ENCODE measurements at places on chromosomes 7 and 10.

- DNase-seq, result no peak
These were observed 120.7 kb downstream of the SRPK2 start for GRCh38 chr7:105268056-105268455.

DNA sequence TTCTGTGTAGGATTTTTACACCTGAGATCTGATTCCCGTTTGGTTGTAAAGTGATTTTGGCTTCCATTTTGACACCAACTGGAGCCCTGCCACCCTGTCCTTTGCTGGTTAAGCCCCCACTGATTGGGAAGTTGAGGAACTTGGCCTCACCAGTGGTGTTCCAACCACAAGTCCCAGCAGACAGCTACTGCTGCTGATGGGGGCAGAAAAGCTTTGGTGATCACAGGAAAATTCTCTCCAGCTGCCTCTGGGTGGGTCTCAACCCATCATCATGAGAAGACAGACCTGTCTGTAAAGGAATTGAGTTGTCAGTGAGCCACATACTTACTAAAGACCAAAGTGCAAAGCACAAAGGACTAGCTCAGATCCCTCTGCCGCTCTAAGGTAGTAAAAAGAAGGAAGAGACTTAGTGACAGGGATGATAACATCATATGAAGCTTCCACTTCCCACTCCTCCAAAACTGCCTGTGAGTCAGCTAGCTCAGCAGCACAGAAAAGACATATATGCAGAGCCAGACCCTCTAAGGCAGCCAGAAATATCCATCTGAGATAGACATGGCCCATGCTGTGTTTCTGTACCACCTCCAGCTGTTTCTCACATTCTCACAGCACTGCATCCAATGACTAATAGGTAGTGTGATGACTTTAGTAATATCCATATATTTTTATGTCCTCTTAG is 22.4 kb upstream of the LRRC17 start:
- DNase-seq, result no peak

GRCh38 chr7:46786221-46786954 is 795.5 kb downstream of the TNS3 start:
- DNase-seq, result no peak

DNA sequence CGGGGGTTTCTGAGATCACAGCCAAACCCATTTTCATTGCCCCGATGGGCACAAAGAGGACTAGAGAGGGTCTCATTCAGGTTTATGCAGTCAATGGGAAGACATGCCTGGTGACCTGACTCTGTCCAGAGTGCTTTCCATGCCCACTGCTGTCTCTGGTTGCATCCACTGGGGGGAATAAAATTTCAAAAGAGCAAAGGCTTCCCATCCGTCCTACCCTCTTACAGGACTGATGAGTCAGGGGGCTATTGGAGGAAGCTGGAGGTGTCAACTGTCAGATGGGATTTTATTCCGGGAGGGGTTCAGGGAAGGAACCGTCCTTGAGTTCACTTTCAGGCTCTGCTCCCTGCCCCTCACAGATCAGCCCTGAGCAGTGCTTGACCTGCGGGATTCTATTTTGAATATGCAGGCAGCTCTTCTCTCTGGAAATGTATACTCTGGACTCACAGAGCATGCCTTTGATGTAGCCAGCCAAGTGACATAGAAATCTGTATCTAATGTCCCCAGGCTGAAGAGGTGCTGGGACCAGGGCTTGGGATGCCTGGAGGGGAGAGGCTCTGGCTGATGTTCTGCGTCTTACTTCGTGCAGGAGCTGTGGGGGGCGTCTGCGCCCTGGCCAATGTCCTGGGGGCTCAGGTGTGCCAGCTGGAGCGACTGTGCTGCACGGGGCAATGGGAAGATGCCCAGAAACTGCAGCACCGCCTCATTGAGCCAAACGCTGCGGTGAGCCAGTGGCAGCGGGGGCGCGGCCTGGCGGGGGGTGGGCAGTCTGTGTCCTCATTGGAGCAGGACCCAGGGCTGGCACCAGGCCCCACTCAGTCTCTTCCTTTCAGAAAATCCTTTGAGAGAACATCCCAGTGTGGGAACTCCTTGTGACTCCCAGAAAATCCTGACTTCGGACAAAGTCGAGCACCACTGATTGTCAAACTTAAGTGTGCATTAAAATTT is 12.0 kb downstream of the C10orf62 start:
- no peak for DNase-seq

DNA sequence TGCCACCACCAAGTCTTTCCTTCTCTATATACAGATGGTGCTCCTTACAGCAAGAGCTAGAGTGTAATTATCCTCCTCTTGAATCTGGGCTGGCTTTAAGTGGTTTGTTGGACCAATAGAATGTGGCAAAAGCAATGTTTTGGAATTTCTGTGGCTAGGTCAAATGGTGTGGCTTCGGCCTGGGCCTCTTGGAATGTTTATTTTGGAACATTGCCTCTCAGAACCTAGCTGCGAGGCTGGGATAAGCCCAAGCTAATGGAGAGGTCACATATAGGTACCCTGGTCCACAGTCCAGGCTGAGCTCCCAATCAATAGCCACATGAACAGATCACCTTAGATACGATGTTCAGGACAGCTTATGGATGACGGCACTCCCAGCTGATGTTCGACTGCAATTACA is 556.7 kb downstream of the TYW1 start:
- DNase-seq, result no peak

DNA sequence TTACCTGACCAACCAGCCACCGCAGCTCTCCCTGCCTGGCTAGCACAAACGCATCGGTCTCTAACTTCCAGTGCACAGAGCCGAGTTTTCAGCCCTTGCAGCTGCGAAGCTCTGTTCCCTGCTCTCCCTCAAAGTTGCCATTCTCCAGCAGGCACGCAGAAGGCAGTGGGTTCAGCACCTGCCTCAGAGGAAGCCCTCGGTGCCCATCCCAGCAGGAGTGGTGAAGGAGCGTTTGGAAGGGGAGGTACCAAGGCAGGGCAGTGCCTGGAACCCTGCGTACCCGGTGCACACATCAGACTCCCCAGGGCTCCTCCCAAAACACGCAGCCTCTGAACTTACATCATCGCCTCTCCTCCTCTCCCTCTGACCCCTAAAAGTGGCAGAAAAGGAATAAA is 1.7 kb upstream of the STK32C start:
- no peak for DNase-seq

GRCh38 chr10:124088915-124089314 is 4.5 kb downstream of the CHST15 start:
- DNase-seq, result no peak

DNA sequence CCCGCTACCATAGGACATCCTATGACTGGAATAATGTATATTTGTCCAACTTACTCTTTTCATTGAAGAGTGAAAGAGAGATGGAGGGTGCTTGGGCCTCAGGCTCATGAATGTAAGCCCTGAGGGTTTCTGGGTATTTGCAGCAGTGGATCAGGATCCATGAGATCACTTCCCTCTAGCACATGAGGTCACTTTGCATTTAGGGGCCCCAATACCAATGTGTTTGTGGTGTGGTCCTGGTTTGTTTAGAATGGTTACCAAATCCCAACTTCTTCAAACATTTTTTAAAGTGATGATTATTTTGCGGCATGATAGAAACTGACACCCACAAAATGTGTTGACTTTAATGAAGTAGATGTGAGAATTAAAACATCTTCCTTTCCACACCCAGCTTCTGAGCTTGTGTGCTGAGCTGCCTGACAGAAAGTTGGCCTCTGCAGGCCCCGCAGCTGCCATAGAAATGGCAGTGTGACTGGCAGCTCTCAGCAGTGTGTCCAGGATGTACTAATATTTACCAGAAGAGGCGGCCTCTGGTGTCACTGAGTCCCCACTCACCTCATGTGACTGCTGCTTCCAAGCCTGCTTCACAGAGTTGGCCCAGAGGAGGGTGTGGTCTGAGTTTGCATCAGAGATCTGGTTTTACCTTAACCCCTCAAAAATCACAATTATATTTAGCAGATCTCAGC is 447.6 kb upstream of the NPVF start:
- DNase-seq, result no peak

GRCh38 chr10:25552283-25552919 is 377.6 kb downstream of the GPR158 start:
- DNase-seq, result no peak

- DNase-seq, result no peak
These were observed 3.5 kb downstream of the COBL start for GRCh38 chr7:51312951-51313737.

- peak; percentile 56 for DNase-seq
These were observed 804 bp downstream of the C10orf95 start for GRCh38 chr10:102450374-102451104.

- no peak for DNase-seq
These were observed 49.3 kb downstream of the CFAP46 start for GRCh38 chr10:132893090-132893489.

GRCh38 chr10:48609441-48609840 is 4.6 kb upstream of the ARHGAP22 start:
- no peak for DNase-seq

- no peak for DNase-seq
These were observed 163.1 kb upstream of the NPVF start for GRCh38 chr7:25391295-25391861.

DNA sequence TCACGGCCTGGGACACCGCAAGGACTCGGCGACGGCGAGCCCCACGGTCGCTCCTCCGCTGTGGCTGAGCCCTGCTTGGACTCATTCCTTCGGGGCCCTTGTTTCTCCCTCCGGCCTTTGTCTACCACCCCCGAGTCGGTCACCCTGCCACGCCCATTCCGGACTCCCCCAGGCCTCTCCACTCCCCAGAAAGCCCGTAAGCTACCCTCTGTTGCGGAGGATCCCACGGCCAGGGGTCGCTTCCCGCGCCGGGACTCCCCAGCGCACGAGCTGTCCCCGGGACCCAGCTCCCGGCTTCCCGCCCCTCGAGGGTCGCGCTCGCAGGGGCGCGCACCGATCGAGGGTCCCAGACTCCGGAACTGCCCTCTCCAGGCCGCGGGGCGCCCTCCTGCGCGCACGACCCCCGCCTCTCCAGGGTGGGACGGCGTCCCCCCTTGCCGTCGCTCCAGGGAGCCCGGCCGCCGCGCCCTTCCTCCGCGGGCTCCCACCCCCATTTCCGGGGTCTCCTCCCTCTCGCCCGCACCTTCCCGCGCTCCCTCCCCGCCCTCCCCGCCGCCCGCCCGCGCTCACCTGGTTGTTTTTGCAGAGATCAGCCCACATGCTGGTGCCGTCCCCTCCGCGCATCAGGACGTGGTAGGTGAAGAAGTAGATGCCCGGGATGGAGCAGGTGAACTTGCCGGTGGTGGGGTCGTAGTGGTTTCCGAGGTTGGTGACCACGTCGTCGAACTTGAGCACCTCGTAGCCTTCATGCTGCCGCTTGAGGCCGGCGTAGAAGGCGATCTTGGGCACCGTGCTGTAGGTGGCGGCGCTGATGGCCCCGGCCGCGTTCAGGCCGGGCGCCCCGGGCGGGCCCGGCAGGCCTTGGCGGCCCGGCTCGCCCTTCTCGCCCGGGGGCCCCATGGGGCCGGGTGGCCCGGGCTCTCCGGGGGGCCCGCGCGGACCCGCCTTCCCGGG is 1.5 kb downstream of the C1QL3 start:
- DNase-seq, result no peak

GRCh38 chr7:111045449-111045848 is 45.5 kb upstream of the LRRN3 start:
- no peak for DNase-seq

- no peak for DNase-seq
These were observed 70.1 kb downstream of the HACD1 start for GRCh38 chr10:17547060-17547459.

DNA sequence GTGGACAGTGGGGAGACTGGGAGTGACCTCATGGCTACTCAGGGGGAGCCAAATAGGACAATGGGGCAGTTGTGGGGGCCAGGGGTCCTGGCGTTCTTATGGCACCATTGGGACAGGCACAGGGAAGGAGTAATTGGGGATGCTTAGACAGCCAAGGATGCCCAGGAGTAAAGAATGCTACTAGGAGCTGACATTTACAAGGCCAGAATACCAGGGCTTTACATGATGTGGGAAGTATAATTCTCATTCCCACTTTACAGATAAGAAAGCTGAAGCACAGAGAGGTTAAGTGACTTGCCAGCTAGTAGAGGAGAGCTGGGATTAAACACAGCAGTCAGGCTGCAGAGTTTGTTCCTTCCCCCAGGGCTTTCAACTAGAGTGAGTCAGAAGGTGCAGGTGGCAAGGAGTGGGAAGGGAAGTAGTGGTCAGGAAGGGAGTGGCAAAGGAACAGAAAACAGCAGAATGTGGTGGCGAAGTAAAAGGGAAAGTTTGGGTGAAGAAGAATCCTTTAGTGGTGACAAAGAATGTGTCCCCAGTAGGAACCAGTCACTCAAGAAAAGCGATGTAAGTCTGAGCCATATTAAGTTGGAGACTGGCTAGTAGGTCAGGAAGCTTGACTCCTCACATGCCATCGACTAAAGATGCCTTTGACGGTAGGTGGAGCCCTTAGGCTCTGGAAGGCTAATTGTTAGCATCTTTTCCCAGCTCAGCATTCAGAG is 32.8 kb downstream of the CPVL start:
- DNase-seq, result no peak

DNA sequence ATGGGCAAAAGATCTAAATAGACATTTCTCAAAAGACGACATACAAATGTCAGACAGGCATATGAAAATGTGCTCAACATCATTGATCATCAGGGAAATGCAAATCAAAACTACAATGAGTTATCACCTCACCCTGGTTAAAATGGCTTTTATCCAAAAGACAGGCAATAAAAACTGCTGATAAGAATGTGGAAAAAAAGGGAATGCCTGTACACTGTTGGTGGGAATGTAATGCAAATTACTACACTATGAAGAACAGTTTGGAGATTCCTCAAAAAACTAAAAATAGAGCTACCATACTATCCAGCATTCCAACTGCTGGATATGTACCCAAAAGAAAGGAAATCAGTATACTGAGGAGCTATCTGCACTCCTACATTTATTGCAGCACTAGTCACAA is 18.0 kb downstream of the GSDME start:
- DNase-seq, result no peak

- DNase-seq, result no peak
These were observed 29.2 kb upstream of the PITRM1 start for GRCh38 chr10:3201796-3202195.

DNA sequence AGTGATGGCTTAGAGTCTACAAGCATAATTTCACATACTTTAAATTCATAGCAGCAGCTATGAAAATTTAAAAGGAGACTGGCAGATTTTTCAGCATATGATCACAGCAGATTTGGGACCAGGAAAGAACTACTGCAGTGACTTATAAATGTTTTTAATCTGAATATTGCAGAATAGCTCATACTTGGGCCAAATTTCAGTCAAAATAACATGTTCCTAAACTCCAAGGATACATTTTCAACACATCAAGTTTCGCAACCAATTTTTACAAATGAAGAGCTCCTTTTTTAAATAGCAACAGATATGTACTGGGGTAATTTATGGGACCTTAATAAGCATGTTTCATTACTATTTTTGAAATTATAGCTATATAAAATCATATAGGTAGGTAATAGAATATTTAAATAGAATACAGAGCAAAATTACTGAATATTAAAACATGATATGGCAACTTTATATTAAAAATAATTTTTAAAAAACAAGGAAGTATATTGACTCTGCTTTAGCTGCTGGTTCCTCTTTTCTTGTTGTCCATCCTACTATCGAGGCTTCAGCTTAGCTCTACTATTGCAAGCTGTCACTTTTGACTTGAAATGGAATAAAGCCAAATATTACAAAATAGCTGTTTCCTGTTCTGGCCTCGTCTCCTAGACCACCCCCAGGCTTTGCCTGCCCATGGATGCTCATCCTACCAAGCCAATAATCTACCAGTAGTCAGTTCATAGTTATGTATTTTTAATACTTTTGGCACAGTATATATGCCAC is 123.1 kb downstream of the NRBF2 start:
- DNase-seq, result no peak
